Activated CD4-positive, alpha-beta T cell treated with anti-CD3 and anti-CD28 coated beads for 48 hours (primary cell): ENCODE measurements at places on chromosomes 11 and 22.

- DNase-seq = no peak
These were observed 111.8 kb upstream of the LMO1 start for GRCh38 chr11:8375460-8375859.

DNA sequence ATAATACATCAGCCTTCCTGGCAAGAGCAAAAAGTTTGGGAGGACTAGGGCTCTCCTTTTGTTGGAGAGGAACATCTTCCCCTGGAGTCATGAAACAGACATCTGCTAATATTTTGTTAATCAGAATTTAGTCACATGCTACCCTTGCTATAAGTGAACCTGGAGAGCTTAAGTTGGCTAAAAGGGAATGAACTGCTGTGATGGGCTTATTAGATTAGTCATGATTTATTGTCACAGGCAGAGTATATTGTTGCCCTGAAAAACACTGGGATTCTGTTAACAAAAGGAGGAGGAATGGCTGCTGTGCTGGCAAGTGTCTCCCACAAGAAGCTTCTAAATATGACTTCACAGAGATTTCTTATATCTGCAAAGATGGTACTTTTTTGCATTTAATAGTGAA lies 16.0 kb downstream of the TCP11L1 start:
- no peak for DNase-seq

GRCh38 chr11:118610773-118611432 lies 3.5 kb downstream of the PHLDB1 start:
- peak; percentile 91 for DNase-seq

DNA sequence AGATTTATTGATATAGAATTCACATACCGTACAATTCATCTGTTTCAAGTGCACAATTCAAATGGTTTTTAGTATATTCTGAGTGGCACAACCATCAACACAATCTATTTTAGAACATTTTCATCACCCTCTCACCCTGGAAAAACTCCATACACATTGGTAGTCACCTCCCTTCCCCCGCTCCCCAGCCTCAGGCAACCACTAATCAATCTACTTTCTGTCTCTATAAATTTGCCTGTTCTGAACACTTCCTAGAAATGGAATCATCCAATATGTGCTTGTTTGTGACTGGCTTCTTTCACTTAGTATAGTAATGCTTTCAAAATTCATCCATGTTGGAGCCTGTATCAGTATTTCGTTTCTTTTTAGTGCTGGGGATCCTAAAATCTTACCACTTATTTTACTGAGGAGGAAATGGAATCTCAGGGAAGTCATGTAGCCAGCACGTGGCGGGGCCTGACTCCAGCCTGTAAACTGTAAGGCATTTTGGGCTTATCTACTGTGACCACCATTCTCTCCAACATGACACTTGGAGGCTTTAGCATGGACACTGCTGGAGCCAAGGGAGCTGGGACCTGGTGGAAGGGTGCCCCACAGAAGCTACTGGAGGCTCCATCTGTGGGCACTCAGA lies 905 bp upstream of the UCP3 start:
- DNase-seq = peak; percentile 56

- DNase-seq = no peak
These were observed 6.9 kb upstream of the ETS1 start for GRCh38 chr11:128594226-128594625.

DNA sequence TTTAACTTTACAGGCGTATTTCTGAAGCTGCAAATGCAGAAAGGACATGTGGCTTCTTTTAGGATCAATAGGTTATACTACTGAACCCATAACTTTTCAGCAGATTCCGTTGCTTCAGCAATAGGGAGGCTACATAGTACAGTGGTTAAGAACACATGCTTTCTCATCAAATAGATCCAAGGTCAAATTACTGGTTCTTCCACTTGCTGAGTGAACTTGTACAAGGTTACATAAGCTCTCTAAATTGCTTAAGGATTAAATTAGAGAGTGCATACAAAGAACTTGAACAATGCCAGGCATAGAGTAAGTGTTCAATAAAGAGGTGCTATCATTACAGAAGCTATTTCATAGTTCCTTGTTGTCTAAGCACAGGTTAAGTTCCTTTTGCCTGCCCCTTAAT lies 129.6 kb downstream of the BARX2 start:
- no peak for DNase-seq

DNA sequence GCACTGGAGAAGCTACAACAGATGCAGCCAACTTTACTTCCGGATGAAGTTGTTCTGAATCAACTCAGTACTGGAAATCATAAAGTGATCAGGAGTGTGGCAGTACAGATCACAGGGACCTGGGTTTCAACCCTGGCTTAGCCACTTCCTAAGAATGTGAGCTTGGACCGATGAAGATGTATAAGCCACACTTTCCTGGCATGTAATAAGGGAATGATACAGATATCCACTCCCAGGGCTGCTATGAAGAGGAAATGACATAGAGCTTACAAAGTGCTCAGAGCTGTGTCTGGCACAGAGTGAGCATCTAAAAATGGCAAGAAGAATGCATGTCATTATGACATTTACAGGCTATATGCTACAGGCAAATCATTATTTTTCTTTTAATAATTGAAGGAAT lies 378.7 kb downstream of the NTM start:
- no peak for DNase-seq

GRCh38 chr11:118533769-118534729 lies 3.1 kb downstream of the TMEM25 start:
- DNase-seq = no peak

- peak; percentile 48 for DNase-seq
These were observed 67.2 kb upstream of the BMAL1 start for GRCh38 chr11:13210424-13210823.

GRCh38 chr11:75589051-75589450 lies 27.0 kb downstream of the SERPINH1 start:
- no peak for DNase-seq

GRCh38 chr22:29112121-29112520 lies 39.3 kb downstream of the KREMEN1 start:
- no peak for DNase-seq

GRCh38 chr11:128776424-128777284 lies 82.8 kb downstream of the FLI1 start:
- DNase-seq = peak; percentile 56

DNA sequence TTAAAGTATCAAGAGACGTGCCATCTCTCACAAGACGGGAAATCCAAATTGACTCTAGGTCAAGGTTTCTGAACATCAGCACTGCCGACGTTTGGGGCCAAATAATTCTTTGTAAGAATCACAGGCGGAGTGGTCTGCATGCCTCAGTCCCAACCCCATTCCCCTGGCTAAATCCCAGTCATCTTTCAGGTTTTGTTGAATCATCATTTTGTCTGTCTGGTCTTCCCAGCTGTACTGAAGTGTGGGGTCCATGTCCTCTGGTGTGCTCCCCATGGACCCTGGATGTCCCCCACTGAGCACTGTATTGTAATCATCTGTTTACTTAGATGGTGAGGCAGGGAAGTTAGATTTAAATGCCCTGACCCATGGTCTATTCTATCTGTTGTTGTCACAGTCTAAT lies 103.6 kb upstream of the GALNT18 start:
- DNase-seq = no peak

- DNase-seq = peak; percentile 20
These were observed 76.2 kb upstream of the VPREB1 start for GRCh38 chr22:22168190-22168940.

GRCh38 chr11:10898003-10898762 lies 40.3 kb upstream of the ZBED5 start:
- no peak for DNase-seq

- no peak for DNase-seq
These were observed 5.5 kb downstream of the TMEM218 start for GRCh38 chr11:125105926-125106325.

DNA sequence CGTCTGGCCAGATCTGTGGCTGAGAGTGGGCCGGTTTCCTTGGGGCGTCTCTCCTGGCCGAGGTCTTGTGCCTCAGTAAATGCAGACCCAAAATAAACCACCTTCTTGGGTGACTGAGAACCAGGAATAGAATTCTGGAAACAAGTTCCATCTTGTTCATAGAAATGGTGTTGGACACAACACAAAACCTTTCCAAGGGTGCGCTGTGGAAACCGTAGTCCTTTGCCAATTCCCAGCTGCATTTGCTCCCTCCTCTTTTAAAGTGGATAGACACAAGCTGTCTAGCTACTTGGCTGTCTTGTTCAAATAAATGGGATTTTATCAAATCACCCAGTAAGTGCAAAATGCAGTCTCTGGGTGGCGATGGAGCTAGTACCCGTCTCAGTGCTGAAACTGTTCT lies 300.2 kb downstream of the SHANK2 start:
- DNase-seq = no peak

DNA sequence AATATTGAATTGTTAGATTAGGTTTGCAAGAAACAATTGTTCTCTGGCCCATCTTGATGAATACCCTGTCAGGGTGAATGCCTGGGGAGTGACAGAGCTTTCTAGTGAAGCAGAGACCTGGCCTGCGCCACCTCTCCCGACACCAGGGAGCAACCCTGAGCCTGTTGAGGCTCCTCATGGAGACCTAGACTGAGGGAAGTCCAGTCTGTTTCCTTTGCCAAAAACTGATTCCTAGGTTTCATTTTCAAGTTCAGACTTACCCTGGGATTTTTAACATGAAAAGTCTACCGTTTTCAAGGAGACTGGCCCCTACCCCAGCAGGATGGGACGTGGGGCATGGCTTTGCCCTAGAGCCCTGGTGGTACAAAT lies 173.7 kb upstream of the SORL1-AS1 start:
- DNase-seq = no peak
